Stimulated activated naive CD8-positive, alpha-beta T cell treated with anti-CD3 and anti-CD28 coated beads, Interleukin-15, Interleukin-2, amounts not matched to agents 100 U/mL and 50 U/mL, for 24 hours (primary cell): ENCODE measurements at places on chromosomes 5 and 9.

DNA sequence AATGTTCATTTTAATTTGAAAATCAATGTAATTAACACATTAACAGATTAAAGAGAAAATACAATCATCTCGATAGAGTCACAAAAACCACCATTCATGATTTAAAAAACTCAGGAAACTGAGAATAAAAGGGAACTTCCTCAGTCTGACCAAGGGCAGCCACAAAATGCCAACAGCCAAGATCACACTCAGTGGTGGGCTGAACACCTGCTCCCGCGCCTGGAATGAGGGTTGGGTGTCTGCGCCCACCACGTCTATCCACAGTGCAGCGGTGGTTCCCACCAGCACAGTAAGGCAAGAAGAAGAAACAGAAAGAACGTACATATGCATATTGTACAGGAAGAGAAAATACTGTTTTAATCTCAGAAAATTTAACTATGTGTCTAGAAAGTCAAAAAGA is 11.7 kb upstream of the NSMF start:
- peak; percentile 47 for DNase-seq

DNA sequence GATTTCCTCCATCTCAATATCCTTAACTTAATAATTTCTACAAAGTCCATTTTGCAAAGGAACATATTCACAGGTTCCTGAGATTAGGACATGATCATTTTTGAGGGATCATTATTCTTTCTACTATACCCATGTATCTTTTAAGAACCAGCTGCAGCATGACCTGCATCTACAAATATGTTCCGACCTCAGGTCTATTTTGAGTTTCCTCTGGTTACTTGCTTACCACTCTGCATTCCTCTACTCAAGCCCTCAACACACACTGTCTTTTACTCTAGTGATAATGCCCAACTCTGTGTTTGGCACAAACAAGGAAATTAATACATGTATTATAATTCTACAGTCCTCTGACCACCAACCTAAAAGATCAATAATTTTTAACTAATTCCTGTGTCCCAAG is 386.1 kb downstream of the DNAH5 start:
- no peak for DNase-seq

DNA sequence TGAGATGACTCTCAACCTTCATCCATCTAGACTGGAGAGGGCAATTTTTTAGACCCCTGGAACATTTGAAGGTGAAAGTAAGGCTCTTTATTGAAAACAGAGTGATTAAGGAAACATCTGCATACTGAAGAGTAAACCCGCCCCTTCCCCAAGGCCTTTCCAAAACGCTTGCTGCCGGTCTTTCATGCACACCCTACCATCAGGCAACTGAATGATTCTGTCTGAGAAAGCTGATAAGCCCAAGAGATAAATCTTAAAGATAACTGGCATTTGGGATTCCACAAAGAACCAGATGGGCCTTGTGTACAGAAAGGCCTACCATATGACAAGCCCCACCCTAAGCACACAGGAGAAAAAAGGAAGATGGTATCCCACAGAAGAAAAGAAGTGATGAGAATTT is 54.4 kb upstream of the PIK3R1 start:
- DNase-seq: no peak

- DNase-seq: no peak
These were observed 39.4 kb downstream of the SUSD1 start for GRCh38 chr9:112135706-112136105.

- no peak for DNase-seq
These were observed 122.7 kb upstream of the RASEF start for GRCh38 chr9:83185488-83186154.

DNA sequence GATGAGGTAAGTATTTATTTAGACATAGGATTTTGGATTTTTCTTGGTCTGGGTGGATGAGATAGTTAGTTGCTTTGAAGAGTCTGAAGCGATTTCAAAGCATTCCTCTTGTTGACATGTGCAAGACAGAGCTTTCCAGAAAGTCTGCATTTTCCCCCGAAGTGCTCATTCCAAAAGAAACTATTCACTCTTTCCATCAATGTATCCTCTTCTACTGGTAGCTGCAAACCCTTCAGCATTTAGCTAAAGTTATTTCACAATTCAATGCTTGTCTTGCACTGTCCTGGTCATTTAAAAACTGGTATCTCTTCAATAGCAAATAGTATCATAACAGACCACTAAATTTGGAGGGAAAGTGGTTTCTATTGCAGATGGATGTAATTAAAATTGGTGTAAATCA is 13.0 kb downstream of the NREP start:
- no peak for DNase-seq

DNA sequence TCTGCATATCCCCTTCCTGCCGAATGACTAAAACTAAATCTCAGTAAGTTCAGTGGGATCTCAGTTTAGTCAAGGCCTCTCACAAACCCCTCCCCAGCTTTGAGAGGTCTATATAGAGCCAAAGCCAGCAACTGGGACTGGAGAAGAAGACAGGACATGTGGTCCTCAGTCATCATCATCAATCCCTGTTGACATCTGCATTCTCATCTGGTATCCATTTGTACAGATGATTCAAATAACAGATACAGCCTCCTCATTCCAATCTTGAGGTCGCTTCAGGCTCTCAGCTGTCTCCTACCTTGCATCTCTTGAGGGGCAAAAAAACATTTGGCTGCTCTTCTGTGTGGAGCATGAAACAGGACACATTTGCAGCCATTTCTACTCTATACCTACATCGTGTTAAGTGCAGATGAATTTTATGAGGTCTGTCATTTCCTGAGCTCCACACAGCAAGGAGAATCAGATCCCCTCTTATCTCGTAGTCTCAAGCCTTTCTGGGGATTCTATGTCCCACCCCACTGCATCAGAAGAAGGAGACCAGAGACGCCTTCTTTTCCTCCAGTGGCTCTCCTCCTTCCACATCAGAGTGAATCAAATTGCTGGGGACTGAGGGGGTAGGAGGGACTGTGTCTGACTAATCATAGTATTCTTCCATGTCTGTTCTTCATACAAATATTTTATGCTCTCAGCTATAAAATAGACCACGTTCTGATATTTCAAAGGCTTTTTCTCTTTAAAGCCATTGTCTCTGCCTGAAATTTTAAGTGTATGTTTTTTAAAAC is 4.7 kb upstream of the RECK start:
- DNase-seq: no peak

- DNase-seq: no peak
These were observed 6.1 kb downstream of the IL4 start for GRCh38 chr5:132679717-132680380.

- no peak for DNase-seq
These were observed 44.1 kb upstream of the SYNPO start for GRCh38 chr5:150596313-150596712.

- no peak for DNase-seq
These were observed 79.6 kb downstream of the RAI14 start for GRCh38 chr5:34735491-34736426.

DNA sequence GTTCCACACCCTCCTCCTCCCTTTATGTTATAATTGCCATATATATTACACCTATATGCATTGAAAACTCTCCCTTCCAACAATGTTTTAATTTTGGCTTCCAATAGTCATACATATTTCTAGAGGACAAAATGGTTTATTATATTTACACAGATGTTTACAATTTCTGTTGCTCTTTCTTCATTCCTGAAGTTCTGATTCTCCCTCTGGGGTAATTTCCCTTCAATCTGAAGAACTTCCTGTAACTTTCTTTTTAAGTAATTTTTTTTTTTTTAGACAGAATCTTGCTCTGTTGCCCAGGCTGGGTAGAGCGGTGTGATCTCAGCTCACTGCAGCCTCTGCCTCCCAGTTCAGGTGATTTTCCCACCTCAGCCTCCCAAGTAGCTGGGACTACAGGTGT is 173.0 kb upstream of the MAP1B start:
- no peak for DNase-seq

DNA sequence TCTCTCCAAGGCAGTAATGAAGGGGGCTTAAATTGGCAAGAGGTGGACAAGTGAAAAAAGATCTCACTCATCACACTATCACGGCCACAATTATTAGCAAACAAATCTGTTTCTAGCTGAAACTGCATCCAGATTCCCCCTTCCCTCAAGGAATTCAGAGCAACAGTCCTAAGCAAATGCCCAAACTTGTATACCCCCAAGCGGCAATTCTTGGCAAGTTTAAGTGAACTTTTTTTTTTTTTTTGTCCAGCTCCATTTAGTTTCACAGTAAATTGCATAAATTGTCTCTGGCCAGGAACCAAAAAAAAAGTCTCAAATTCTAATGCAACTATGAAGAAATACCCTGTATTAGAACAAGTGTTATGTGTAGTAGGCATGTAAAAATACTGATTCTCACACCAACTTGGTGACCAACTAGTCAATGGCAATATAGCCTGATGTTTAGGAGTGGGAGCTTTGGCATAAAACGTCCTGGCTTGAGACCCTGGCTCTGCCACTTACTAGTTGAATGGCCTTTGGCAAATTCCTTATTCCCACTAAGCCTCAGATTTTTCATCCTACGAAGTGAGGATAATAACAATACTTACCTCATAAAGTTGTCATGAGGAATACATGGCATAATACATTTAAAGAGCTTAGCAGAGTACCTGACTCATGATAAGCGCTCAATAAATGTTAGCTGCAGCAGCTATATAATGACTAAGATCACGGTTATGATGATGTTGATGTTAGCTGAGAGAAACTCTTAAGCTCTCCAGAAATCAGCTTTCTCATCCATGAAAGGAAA is 193.2 kb downstream of the ADAMTSL1 start:
- DNase-seq: no peak

DNA sequence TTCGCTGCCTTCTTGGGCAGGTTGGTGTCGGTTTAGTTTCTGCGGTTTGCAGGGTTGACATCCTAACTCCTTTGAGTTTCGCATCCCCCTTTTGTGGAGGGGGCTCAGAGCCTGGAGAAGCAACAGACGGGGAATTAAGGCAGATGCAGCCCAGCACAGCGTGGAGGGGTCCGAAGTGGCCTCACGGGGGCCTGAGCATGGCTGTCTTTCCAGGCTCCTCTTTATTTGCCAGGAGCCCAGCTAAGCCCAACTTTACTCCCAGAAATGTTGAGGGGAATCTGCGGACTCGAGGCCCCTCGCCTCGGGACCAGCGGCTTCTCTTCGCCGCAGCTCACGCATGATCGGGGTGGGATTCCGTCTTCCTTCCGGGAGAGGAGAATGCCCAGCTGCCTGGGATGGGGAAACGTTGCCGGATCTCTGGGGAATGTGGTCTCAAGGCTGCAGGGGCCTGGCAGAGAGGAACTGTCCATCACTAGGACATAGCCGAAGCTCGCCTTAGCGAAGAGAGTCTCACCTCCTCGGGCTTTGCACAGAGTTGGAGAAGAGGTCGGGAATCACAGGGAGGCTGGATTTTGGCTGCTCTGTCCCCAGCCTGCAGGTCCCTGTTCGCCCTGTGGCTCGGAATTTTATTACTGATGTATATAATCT is 1.3 kb downstream of the RAI14 start:
- no peak for DNase-seq

GRCh38 chr5:74251141-74252035 is 389.1 kb downstream of the ENC1 start:
- DNase-seq: no peak

GRCh38 chr5:57824047-57824446 is 341.4 kb upstream of the ACTBL2 start:
- DNase-seq: no peak

DNA sequence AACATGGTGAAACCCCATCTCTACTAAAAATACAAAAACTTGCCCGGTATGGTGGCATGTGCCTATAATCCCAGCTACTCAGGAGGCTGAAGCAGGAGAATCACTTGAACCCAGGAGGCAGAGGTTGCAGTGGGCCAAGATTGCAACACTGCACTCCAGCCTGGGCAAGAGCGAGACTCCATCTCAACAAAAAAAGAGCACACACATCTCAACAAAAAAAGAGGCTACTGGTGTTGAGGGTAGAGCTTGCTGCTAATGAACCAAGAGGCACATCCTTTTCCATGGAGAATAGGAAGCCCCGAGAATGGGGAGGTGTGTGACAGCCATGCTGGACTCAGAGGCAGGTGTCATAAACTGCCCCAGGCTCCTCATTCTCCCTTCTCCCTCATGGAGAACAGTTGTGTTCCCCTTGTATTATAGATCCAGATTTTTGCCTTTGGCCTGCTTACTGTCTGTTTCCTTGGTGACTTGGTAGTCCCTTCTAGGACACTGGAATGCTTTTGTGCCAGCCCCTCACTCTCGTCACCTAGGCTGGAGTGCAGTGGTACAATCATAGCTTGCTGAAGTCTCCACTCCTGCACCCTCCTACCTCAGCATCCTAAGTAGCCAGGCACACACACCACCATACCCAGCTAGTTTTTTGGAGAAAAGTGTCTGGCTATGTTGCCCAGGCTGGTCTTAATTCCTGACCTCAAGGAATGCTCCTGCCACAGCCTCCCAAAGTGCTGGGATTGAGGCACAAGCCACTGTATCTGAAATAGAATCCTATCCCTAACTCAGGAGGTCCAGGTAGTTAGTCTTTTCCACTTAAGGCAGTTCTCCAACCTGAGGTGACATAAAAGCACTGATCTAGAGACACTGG is 5.1 kb downstream of the RPL12 start:
- peak; percentile 26 for DNase-seq

GRCh38 chr5:88889189-88890069 is 6.4 kb upstream of the MEF2C start:
- DNase-seq: peak; percentile 16

DNA sequence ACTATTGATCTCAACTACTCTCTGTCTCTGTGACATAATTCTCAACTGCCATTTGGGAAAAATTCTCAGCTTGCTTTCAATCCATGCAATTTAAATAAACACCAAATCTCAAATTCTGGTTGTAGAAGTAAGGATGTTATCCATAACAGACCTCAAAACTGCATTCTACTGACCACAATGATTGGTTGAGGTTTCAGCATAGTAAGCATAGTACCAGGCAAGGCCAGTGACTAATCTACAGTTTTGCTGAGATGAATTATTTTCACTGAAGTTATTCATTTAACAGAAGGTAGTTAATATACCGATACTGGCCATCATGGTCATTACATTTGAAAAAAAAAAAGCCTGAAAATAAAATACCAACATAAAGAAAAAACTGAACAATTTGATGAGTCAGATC is 488.0 kb upstream of the CDH18 start:
- DNase-seq: no peak

DNA sequence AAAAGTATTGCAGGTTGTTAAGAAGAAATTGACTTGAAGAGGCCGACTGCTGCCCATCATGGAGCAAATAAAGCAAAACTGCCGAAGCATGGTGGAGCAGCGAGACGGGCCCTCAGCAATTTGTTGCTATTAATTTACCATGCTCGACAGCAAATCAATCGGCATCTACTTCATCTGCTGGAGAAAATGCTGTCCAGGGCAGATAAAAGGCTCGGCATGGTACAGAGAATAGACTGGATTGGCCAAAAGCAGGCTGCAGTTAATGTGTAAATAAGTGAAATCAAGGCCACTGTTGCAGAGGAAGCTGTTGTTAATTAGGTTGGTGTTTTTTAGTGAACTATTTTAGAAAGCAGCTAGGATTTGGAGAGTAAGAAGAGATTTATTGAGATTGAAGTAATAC is 8.3 kb downstream of the TLE4 start:
- no peak for DNase-seq

DNA sequence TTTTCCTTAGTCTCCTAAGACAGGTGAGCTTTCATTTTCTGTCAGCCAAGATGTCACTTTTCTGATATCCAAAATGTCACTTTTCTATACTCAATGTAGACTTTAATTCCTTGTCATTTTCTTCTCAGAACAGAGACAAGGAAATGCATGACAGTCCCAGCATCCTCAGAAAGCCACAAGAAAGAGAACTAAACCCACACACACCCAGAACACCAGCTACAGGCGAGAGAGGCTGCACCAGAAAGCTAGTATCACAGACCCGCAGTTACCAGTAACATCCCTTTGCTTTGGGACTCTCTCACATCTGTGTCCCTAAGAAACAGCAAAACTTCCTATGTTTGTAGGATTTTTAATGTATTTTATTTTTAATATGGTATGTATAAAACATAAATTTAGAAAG is 17.1 kb downstream of the TRMO start:
- no peak for DNase-seq
